ENCODE measurements at places on chromosomes 2 and 18.

DNA sequence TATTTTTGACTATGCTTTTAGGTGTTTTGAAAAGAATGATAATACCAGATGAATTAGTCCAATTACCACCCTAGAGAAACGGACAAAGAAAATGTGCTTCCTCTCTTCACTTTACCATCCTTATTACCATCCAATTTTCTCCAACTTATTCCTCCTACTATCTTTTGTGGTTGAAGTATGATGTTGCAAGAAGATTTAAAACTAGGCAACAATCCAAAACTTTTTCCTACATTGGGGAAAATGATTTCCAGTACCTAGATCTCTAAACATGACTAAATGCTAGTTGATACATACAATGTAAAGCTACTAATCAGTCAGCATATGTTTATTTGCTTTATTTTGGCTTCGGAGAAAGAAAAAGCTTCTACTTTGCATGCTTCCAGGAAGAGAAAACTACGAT, 355.0 kb upstream of the LYPD1 start:
- DNase-seq: no peak

- no peak for DNase-seq
These were observed 26.5 kb downstream of the PPP4R3B start for GRCh38 chr2:55590810-55591440.

DNA sequence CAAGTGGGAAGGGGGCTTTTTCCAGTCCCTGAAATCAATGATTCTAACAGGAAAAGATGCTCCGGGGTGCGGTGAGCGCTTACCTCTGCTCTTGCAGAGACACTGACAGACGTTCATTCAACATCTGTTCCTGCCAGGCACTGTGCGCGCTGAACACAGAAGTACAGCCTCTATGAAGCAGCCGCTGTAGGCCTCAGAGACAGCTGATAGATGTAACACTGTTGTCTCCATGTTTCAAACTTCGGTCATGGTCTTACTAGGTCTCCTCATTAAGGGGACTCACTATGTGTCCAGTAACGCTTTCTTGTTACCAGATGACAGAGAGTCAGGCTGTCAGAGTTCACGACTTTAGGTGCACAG, 649 bp upstream of the CLIP4 start:
- no peak for DNase-seq

GRCh38 chr2:74587664-74588277, 33.3 kb downstream of the DOK1 start:
- DNase-seq: peak; percentile 77

DNA sequence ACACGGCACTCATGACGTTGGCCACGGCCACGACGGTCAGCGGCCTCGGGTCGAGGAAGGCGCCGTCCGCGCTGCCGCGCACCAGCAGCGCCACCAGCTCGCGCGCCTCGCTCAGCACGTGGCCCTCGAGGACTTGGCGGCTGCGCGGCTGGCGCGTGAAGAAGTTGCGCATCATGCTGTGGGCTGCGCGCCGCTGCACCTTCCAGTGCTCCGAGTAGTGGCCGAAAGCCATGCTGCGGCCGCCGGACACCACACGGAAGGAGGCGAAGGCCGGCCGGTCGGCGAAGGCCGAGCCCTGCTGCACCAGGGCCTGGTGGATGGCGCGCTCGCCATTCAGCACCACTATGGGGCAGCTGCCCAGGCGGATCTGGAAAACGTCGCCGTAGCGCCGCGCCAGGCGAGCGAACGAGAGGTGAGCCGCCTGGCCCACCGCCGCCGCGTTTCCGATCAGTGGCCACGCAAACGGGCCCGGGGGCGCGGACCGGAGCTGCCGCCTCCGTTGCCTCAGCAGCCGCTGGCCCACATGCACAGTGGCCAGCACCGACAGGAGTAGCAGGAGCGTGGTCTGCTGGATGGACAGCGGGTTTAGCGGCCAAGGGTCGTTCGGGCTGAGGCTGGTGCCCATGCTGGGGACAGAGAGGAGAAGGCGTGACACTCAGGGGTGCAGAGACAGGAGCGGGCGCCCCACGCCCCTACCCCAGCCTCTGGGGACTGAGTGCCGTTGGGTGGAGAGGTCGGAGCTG, 1.0 kb downstream of the CYP1B1 start:
- DNase-seq: no peak

- DNase-seq: no peak
These were observed 131.2 kb upstream of the SEC11C start for GRCh38 chr18:59008302-59008974.

DNA sequence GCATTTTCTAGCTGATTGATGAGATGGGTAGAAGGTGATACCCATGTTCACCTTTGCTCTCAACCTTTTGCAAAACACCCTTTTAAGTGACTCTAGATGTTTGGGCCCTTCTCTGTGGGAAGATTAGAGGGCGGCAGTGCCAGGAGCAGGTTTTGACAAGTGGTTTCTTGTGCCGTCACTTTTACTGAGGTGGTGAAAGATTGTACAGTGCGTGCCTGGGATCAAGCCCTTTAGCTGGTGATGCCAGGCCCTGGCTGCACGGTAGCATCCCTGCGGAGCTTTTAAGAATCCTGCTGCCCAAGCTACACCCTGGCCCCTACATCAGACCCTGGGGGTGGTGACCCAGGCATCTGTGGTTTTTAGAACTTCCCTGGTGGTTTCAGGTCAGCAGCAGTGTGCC, 29.1 kb downstream of the MTCL1 start:
- DNase-seq: no peak

- no peak for DNase-seq
These were observed 105.4 kb upstream of the FAM110C start for GRCh38 chr2:151553-152334.

GRCh38 chr2:9333591-9334171, 89.6 kb downstream of the ITGB1BP1 start:
- peak; percentile 52 for DNase-seq

- peak; percentile 39 for DNase-seq
These were observed at the start of gene ZSWIM2 for GRCh38 chr2:186848873-186849578. Gene ZSWIM2 (minus strand): TSS chr2:186849170. CDS start chr2:186849130, 40 bp downstream.

- DNase-seq: no peak
These were observed 4.2 kb upstream of the POU3F3 start for GRCh38 chr2:104849618-104850141.

DNA sequence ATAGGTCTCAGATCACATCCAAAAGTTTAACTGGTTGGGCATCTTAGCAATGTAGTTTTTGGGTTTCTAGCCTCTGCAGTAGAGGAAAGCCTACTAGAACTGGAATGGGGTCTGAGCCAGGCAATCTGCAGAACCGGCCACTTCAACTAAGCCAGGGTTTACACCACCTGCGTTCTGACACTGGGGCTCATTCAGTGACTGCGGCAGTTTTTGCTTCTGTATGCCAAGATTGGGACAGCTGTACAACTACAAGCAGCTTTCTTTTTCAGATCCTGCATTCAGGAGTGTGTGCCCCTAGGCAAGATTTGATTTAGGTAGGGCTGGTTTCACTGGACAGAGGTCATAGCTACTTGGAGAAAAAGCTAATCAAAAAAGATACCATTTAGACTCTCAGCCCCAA, 43.7 kb upstream of the IGFBP5 start:
- no peak for DNase-seq

GRCh38 chr2:197312186-197312585, 1.6 kb upstream of the ANKRD44 start:
- no peak for DNase-seq
